Stimulated activated CD8-positive, alpha-beta memory T cell treated with anti-CD3 and anti-CD28 coated beads, Interleukin-2, amount 100 ng/mL, for 1 hour (primary cell): ENCODE measurements at places on chromosomes 2 and 18.

GRCh38 chr2:45919160-45919650 is 267.7 kb downstream of the PRKCE start:
- no peak for DNase-seq

GRCh38 chr2:25159949-25160348 is 8.4 kb downstream of the POMC start:
- DNase-seq = no peak

GRCh38 chr2:74834792-74835755 is 1.1 kb downstream of the HK2 start:
- DNase-seq = no peak

GRCh38 chr2:147628971-147629421 is 215.8 kb upstream of the ACVR2A start:
- no peak for DNase-seq

DNA sequence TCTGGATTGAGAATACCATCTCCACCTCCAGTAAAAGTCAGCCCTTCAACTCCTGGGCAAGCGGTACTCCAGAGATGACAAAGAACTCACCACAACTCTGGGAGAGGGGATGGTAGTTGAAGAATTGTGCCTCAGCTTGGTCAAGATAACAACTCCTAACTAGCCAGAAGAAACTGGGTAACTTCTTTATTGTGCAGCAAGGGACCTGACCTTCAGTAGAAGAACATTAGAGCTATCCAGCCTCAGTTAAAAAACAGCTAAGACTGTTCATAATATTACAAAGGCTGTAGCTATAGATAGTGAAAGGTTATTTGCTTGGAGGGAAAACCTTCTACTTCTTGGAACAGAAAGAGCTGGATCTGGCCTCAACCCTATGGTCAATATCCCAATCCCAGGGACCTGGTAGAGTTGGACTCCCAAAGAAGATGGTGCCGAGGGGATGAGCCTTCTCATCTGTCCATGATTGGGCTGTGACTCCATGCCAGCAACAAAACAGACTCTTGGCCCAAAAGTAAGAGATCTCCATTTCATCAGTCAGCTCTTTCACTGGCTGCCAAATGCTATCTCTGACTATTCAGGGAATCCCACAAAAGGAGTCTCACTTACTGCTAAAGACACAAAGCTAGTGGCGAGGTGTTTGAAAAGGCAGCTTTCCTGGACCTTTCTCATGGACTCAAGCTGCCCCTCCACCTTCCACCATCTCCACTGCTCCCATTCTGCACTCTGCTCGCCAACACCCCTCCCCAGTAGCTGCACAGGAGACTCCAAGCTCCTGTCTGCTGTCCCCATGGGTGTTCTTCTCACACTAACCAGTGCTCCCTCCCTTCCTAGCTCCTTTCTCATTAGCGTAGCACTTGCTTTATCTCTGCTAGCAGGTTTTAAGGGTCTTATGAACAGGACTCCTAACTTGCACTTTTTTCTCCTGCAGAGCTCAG is 145.8 kb downstream of the CAPN13 start:
- DNase-seq = no peak
